DMS153 (cell line): ENCODE measurements at places on chromosomes 1 and 21.

GRCh38 chr21:25518491-25518911 lies 88.8 kb downstream of the MRPL39 start:
- no peak for DNase-seq

DNA sequence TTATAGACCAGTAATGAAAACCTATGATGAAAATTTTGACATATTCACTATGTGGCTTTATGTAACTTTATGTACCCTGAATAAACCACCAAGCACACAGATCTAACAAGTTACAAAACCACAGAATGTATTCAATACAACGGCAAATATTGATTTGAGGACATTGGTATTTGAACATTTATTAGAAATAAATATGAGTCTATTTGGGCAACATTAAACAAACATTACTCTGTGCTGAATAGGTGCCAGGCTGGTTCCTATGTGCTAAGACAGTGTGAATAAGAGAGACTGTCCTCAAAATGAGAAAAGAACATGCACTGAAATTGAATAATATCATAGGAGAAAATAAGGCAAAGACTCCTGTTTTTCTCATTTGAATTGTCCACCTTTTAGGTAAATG lies 1341.2 kb downstream of the PLA2G4A start:
- DNase-seq: no peak

- DNase-seq: peak; percentile 38
Observed at GRCh38 chr1:32199717-32200072, 700 bp upstream of the CCDC28B start.

- DNase-seq: no peak
Observed at GRCh38 chr1:4084896-4085295, 184.8 kb upstream of the C1orf174 start.

GRCh38 chr1:55155522-55155921 lies 59.6 kb downstream of the USP24 start:
- peak; percentile 4 for DNase-seq

DNA sequence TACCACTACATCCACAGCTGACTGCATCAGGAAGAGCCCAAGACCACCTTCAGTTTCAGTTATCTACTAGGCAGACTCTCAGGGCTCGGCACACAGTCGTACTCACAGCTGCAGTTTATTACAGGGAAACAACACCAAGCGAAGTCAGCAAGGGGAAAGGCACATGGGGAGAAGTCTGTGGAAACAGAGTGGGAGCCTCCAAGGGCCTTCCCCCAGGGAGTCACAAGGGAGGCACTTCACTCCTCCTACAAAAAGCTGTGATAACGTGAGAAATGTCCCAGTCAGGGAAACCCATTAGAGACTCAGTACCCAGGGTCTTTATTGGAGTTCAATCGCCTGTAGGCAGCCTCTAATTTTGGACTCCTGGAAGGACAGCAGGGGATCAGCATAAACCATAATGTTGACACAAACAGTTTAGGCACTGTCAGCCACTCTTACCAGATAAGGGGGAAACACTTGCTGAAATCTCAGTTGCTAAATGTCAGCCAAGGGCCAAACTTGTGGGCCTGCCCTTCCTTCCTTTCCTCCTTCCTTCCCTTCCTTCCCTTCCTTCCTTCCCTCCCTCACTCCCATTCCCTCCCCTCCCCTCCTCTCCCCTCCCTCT lies 444.0 kb downstream of the SMYD3 start:
- no peak for DNase-seq

DNA sequence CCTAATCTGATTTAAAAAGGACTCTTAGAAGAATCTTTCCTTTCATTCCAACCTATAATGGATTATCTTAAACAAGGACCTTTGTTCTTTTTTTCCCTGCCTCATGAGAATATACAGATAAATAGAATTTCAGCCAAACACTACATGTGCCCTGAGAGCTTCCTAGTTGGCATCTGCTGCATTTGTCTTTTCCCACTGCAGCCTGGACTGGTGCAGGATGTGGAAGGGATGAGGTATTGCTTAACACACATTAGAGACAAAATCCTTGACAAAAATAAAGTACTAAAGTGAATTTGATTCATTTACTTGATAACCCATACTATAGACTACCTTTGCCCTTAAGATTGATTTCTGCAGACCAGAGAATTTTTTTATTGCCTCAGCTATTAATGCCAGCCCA lies 59.5 kb downstream of the PALMD start:
- DNase-seq: no peak
